ENCODE measurements at places on chromosomes 12 and 14.

DNA sequence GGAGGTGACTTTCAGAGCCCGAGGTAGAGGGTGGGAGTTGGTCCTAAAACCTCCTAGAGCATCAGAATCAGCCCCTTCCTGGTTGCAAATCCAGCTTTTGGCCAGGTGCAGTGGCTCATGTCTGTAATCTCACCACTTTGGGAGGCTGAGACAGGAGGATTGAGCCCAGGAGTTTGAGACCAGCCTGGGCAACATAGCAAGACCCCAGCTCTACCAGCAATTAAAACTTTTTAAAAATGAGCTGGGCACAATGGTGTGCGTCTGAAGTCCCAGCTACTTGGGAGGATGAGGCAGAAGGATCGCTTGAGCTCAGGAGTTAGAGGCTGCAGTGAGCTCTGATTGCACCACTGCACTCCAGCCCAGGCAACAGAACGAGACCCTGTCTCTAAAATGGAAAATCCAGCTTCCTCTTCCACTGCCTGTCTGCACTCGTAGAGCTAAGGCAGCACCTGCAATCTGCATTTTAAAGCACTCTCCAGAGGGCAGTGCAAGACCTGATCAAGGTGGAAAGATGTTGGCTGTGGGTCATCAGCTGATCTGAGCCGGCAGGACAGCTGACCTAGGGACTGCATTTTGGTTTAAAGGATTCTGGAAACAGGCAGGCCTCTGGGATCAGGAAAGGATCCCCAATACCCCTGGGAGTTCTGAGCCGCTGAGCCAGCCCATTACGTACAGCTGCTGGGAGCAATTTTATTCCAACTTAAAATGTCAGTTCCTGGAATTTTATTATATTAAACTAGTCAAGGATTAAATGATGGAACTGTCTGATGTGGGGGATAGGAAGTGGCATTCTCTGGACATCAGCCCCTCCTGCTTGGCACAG is 1.8 kb upstream of the TESC start:
- no peak for DNase-seq

GRCh38 chr12:66345956-66346355 is 43.7 kb downstream of the HELB start:
- DNase-seq: no peak

DNA sequence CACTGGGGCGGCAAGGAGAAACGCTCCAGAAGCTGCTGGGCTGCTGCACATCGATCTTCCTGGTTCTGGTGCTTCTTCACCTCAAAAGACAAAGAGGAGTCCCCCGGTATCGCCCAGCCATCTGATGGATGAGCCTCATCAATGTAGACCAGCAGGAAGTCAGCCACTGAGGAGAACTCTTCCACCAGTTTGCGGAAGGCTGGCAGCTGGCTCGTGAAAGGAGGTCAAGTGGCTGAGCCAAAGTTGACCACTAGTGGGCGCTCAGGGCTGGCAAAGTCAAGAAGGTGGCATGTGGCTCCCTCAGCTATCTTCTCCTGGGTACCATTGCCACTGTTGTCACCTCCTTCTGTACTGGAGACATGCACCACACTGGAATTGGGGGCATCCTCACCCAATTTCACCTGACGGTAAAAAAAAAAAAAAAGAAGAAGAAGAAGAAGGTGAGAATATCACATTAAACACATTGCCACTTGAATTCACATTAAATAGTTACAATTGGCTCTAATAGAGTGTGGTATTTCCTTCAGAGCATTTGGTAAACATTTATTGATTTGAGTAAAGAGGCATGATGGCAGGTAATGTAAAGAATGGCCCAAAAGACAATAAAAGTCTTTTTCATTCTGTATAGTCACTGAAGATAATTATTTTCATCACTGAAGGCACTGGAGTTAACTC is 8.3 kb downstream of the DIO2 start:
- DNase-seq: no peak

GRCh38 chr12:54829511-54829910 is 24.8 kb upstream of the MUCL1 start:
- DNase-seq: no peak

DNA sequence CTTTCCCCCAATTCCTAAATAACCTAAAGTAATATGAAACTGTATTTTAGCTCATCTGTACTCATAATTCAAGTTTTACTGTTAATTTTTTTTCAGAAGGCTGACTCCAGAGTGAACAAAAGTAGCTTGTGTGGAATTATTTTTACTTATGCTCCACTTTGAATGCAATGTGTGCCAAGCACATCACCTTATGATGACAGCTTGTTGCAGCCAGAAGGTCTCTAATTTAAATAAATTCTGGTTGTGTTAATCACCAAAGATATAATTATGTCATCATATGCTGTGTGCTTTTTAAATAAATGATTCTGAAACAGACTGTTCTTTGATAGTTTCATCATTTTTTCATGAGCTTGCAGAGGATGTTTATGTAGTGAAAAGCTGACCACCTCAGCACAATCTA is 283.1 kb downstream of the TMEM117 start:
- DNase-seq: no peak

- DNase-seq: no peak
Observed at GRCh38 chr12:103198499-103198898, 241.0 kb downstream of the ASCL1 start.
